ENCODE measurements at places on chromosomes 2 and 18. TPM values are rescaled to one million over a fixed set of nuclear protein-coding genes. Genes with fewer than 3 reads are reported as not detected.
A peak's percentile ranks its signal among the peaks of the same experiment; 100 is the strongest.

DNA sequence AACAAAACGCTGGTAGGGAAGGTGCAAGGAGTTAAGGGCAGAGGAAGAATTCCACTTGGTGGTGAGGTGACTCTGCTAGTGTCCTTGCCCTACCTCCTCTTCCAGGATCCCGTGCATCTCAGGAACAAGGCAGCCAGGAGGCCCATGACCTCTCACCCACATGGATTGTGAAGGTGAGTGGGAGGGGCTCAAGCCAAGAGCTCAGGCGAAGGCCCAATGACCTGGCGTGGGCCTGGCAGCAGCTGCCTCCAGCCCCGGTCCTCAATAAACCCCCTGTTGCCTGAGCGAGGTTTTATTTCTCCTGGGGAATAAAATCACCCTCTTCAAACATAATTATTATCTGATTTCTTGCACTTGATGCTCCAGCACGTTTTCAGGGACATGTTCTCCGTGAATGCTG lies 28.2 kb downstream of the LAMA1 start:
- no peaks in the 10 kb centered on the region for H3K4me1 ChIP-seq
- H3K36me3 ChIP-seq, result no peaks in the 10 kb centered on the region
- no peaks in the 10 kb centered on the region for H3K27me3 ChIP-seq
- H3K4me3 ChIP-seq, result no peak overlapping the region
- no peak overlapping the region for H3K27ac ChIP-seq

GRCh38 chr2:86337244-86337835 lies at the start of gene REEP1:
Gene REEP1, minus strand, starts transcription at chr2:86337626. Its CDS starts 116 bp downstream, at chr2:86337510.
- H3K4me3 ChIP-seq, result peak within 1 kb of the TSS; percentile 43
- peak; percentile 52 for DNase-seq
- H3K4me1 ChIP-seq, result peaks cover 2% of the 10 kb centered on the region
- no peaks in the 10 kb centered on the region for H3K36me3 ChIP-seq

DNA sequence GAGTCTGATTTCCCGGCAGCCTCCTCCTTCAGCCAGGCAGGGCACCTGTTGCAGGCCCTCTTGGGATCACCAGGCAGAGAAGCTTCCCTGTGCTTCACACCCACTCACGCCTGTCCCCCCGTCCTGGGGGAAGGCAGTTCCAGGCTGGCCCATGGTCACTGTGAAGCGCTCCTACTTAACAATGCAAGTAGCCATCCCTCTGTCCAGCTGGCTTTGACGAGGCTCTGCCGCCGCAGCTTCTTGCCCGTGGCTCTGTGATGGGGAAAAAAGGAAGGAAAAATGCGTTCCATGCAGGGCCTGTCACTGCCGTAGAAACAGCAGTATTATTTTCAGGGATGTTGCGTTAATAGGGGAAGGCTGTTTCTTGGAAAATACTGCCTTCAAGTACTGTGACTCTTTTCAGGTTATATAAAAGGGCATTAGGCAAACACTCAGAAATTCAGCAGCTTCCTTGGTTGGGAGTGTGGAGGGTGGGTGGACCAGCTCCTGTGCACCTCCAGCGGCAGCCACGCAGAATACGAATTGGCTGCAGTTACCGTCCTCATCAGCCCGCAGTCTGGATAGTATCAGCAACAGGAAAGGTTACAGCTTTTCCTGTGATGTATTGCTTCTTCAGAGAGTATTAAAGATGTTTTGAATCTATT lies 232.3 kb downstream of the KLHL29 start:
- H3K4me1 ChIP-seq, result peaks cover 39% of the 10 kb centered on the region
- peak; percentile 81 for DNase-seq
- H3K36me3 ChIP-seq, result no peaks in the 10 kb centered on the region
- no peaks in the 10 kb centered on the region for H3K27me3 ChIP-seq

- H3K27me3 ChIP-seq, result no peaks in the 10 kb centered on the region
- no peaks in the 10 kb centered on the region for H3K4me1 ChIP-seq
- DNase-seq, result no peak
- no peak overlapping the region for H3K27ac ChIP-seq
- H3K4me3 ChIP-seq, result no peak overlapping the region
- peaks cover 37% of the 10 kb centered on the region for H3K36me3 ChIP-seq
Measured at GRCh38 chr2:36861896-36862295, 104.4 kb downstream of the STRN start.

- peak; percentile 71 for DNase-seq
- no peaks in the 10 kb centered on the region for H3K27me3 ChIP-seq
- H3K4me3 ChIP-seq, result no peak overlapping the region
- no peaks in the 10 kb centered on the region for H3K36me3 ChIP-seq
- H3K27ac ChIP-seq, result no peak overlapping the region
Measured at GRCh38 chr2:201882353-201883090, 76.2 kb downstream of the CDK15 start.

DNA sequence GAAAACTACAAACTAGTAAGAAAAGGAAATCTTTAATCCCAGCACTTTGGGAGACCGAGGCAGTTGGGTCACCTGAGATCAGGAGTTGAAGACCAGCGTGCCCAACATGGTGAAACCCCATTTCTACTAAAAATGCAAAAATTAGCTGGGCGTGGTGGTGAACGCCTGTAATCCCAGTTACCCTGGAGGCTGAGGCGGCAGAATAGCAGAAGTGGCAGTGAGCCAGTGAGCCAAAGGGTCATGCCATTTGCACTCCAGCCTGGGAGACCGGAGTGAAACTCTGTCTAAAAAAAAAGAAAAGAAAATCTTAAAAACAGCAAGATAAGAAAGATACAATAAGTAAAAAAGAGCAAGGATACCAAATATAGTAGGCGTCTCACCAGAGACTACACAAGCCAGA lies 502.9 kb upstream of the ID2 start:
- no peak overlapping the region for H3K27ac ChIP-seq
- no peaks in the 10 kb centered on the region for H3K27me3 ChIP-seq
- no peak for DNase-seq

- H3K27me3 ChIP-seq, result peaks cover 11% of the 10 kb centered on the region
- H3K4me1 ChIP-seq, result no peaks in the 10 kb centered on the region
- H3K36me3 ChIP-seq, result no peaks in the 10 kb centered on the region
- H3K27ac ChIP-seq, result peak overlapping the region; percentile 96
Measured at GRCh38 chr2:163734401-163734800, 1.4 kb downstream of the FIGN start.

DNA sequence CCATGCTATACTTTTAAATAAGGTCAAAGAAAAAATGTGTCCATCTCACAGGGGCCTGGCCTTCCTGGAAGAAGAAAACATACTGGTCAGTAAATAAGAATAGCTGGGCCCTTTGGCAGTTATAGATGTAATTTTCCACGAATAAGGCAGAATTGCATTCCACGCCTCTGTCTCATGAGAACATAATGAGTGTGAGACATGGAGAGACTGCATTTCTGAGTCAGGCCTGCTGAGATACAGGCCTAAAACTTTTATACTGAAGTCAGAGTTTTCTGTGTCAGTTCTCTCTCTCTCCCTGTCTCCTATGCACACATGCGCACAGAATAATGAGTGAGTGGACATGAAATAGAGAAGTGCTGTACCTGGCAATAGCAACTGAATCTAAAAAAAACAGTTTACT lies 20.4 kb upstream of the IL1R1 start:
- H3K4me1 ChIP-seq, result peaks cover 41% of the 10 kb centered on the region
- no peaks in the 10 kb centered on the region for H3K27me3 ChIP-seq
- peak overlapping the region; percentile 34 for H3K27ac ChIP-seq
- peaks cover 6% of the 10 kb centered on the region for H3K36me3 ChIP-seq

Gene IL36A
- not detected for polyA plus RNA-seq

Gene ALK
- not detected for polyA plus RNA-seq

Gene ALPG
- polyA plus RNA-seq, result 0.76 TPM

Gene TOGARAM2
- 7.9 TPM for polyA plus RNA-seq

All from lung (tissue), 17 donors.